ENCODE measurements at places on chromosomes 11 and 22.
A peak's percentile ranks its signal among the peaks of the same experiment; 100 is the strongest.

DNA sequence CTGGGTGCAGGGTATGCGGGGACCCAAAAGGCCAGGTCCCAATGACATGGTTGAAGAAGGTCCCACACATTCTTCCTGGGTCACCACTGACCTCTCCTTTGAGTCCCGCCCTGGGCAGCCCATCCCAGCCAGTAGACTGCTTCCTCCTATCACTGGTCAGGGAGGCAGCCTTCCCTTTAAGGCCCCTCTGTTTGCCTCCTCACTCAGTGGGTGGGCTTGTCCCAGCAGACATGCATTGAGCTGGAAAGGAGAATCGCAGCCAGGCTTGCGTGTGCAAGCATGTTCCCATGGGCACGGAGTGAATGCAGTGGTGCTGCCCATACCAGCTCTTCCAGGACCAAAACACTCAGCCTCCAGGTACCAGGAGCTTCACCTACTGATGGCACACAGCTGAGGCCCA, 162.4 kb upstream of the SYT13 start:
- DNase-seq = no peak

GRCh38 chr11:34339149-34340064, 18.4 kb downstream of the ABTB2 start:
- DNase-seq = no peak

DNA sequence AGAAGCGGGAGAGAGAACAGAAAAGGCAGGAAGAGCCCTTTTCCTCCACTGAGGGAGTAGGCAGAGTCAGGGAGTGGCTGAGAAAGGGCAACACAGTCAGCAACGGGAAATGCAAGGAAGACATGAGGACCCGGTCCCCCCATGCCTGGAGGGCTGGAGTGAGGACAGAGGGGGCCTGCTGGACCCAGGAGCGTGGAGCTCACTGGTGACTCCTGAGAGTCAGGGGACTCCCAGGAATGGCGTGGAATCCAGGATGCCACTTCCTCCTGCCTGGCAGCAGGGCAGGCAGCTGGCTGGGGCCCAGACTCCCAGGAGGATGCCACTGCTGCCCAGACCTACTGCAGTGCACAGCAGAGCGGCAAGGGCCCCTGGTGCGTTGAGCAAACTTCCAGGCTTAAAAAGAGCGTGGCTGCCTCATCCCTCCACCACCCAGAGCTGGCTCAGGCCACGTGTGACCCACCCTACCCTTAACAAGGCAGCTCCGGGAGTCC, 11.3 kb downstream of the C11orf21 start:
- DNase-seq = no peak

GRCh38 chr11:2519517-2519861, 74.7 kb downstream of the KCNQ1 start:
- DNase-seq = no peak

- no peak for DNase-seq
Measured at GRCh38 chr11:92225125-92225567, 528 bp downstream of the FAT3 start.

DNA sequence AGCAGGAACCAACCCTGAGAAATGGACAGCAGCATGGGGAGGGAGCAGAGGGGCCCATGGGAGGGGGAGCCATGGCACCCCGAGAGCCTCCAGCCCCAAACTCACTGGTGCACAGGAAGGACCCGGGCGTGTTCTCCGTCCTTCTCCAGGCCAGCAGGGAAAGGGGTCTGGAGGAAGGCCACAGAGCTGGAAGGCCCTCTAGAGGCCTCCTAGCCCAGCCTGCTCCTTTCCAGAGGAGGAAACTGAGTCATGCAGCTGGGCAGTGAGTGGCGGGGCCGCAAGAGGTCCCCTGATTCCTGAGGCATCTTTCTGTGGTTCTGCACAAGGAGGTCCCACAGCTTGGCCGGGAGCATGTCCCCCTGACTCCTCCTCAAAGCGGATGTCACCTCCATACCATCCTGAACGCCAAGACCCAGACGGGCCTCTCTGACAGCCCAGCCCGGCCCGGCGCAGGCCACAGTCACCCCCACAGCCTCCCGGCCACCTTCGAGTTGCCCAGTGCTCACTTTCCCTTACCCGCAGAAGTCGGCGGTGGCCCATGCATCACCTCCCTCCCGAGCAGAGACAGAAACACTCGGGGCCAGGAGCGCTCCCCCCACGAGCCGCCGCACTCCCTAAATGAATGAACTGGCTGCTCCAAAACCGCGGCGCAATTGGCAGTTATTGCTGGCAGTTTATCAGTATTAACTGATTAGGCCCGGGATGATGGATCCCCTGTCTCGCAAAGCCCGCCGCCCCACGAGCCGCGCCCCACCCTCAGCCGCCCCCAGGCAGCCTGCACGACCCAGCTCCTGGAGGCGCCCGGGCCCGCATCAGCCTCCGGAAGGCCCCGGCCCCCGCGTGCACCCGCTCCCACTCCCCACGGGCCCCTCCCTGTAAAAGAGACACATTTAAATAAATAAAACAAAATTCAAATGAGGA, 272.5 kb downstream of the BUD13 start:
- DNase-seq = no peak

- DNase-seq = no peak
Measured at GRCh38 chr11:19670030-19670791, 42.4 kb upstream of the NAV2 start.

DNA sequence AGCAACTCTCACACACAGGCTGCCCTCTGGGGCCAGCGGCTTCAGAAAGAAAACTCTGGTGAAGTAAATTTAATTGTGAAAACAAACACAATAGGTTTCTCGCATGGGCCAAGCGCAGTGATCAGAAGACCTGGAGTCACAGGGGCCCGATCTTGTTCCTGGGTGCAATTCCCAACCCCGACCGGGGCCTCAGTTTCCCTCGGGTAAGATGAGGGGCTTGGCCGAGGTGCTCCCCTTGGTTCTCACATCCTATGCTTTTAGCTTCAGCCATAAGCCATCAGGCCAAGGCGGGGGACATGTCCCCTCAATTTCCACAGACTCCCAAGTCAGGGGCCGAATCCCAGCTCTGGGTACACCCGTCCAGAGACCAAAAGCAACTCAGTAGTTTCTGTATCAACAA, 11.5 kb downstream of the PHF21B start:
- DNase-seq = no peak

- peak; percentile 4 for DNase-seq
Measured at GRCh38 chr11:24453129-24453718, 43.6 kb upstream of the LUZP2 start.

DNA sequence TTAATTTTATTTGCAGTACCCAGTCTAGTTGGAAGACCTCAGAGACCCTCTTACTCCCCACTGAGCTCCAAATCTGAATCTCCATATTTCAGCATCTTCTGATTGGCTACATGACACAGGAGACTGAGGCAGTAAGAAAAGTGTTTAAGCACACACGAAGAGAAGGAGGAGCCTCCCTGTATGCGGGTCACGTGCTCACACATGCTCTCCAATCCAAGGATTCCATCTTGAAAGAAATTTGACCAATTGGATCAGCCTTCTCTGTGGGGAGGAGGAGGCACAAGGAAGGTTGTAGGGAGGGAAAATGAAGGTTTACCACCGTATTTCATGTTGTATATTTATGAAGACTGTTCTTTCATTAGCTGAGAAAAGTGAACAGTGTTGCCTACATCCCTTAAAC, 1.2 kb downstream of the OR6T1 start:
- DNase-seq = no peak

DNA sequence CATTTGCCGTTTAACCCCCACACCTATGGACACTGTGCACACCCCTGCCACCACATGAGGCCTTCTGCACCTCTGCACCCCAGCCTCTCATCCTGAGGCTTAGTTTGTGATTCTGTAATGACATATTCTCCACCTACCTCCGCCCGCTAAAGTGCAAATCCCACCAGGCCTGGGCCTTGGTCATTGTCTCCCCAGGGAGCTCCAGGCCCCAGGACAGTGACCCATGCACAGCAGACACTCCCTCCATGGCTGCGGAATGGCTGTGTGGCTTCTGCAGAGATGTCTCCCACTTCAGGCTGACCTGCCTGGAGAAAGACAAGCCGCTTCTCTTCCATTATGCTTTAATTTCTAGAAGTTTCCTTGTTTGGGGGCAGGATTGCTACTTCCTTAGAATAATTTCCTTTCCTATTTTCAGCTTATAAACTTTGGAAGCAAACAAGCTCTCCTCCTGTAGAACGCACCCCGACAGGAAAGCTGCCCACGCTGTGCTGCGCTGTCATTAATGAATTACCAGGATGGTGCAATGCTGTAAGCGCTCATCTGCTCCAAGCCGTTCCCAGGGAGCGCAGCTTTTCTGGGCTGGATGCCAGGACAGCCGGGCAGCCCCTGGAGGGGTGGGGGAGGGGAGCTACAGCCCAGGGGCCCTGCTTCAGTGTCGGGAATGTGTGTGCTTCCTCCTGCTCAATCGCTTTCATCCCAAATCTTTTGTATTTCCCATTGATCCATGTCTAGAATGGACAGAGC, 618.0 kb downstream of the BRD1 start:
- no peak for DNase-seq

- no peak for DNase-seq
Measured at GRCh38 chr22:30178181-30179126, 68.1 kb downstream of the LIF start.

DNA sequence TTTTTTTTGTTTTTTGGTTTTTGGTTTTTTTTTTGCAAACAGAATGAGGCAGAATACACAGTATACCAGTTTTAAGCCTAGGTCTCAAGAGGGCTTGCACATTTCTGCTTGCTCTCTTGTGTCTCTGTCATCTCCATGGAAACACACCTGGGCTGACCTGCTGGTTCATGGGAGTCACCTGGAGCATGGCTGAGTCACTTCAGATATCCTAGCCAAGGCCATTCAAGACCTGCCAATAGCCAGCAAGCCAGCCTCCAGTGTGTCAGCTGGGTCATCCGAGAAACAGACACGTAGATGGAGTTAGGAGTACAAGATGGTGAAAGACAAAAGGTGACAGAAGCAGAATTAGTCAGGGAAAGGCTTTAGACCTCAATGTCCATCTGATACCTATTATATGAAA, 124.2 kb upstream of the SEZ6L start:
- DNase-seq = no peak

GRCh38 chr11:66697988-66698387, 20.3 kb upstream of the RBM4B start:
- no peak for DNase-seq

GRCh38 chr11:41996533-41996932, 537.1 kb upstream of the LRRC4C start:
- DNase-seq = no peak

- DNase-seq = no peak
Measured at GRCh38 chr11:2301631-2302305, at the start of the genes C11orf21 and TSPAN32. Gene C11orf21 (minus strand): TSS chr11:2301918. CDS start chr11:2301808, 110 bp downstream. Gene TSPAN32 (plus strand): TSS chr11:2302013. CDS start chr11:2302150, 137 bp downstream.
